NCI-H1694 treated with DMSO at 0.1 percent for 48 hours (cell line): ENCODE measurements at places on chromosomes 3 and 15.

DNA sequence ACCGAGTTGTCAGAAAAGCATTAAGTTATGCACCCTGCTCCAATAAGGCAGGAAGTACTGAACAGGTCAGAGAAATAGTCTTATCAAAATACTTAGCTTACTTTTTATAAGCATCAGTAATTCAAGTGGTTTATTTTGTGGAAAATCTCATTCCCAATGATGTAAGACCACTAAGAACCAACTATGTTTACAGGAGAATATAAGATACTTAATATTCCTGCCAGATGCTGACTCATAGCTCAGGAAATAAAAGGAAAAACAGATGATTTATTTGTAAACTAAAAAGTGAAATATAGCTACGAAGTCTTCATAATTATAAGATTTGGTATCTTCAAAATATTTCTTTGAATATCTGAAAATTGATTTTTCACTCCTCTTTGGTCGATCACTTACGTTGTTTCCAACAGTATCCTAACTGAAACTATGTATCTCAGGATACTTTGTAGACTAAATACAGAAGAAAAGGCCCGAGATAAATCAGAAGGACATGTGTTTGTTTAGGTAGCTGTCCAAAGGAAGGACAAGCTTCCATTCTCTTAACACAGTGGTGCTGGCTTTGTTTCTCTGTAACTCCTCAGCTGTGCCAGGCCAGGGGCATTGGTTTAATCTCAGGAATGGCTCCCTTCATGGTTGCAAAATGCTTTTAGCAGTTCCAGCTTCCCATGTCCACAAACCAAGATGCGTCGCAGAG lies 295.8 kb downstream of the GBE1 start:
- DNase-seq, result no peak

GRCh38 chr15:64023220-64023619 lies 23.1 kb downstream of the DAPK2 start:
- DNase-seq, result no peak

GRCh38 chr3:194961149-194961548 lies 275.5 kb downstream of the FAM43A start:
- no peak for DNase-seq

- peak; percentile 22 for DNase-seq
Measured at GRCh38 chr3:158882445-158882844, 80.6 kb downstream of the MFSD1 start.

GRCh38 chr3:142500211-142500610 lies 52.4 kb upstream of the XRN1 start:
- DNase-seq, result no peak

DNA sequence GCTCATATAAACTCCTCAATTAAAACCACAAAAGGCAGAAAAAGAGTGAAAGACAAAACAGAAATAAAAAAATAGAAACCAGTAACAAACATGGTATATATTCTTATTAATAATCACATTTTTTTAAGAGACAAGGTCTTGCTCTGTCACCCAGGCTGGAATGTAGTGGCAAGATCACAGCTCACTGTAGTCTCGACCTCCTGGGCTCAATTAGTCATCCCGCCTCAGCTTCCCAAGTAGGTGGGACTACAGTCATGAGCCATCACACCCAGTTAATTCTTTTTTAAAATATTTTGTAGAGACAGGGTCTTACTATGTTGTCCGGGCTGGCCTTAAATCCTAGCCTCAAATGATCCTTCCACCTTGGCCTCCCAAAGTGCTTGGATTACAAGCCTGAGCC lies 37.1 kb downstream of the FAM240A start:
- DNase-seq, result no peak

GRCh38 chr3:144444546-144444945 lies 472.9 kb downstream of the DIPK2A start:
- DNase-seq, result no peak
